ENCODE measurements at places on chromosomes 5 and 9. TPM values are rescaled to one million over a fixed set of nuclear protein-coding genes. Genes with fewer than 3 reads are reported as not detected.

Gene EQTN
- 0.14 TPM for total RNA-seq

Gene BRINP1
- total RNA-seq = 0.33 TPM

Gene FSTL4
- not detected for total RNA-seq

Gene NEUROG1
- not detected for total RNA-seq

Gene LTC4S
- 1.8 TPM for total RNA-seq

DNA sequence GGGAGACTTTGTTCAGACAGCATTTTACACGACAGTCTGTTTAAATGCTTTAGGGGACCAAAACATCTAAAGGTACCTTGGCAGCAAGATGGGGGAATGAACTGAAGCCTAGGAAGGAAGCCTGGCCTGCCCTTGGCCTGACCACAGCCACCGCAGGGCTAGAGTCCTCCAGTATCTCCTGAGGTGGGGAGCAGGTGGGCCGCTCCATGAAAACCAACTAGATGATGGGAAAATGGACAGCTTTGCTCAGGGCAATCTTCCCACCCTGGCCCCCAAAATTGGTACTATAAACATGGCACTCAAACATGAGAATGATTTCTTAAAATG is 153.3 kb downstream of the AUH start:
- no peak for DNase-seq
- peaks cover 46% of the 10 kb centered on the region for H3K4me1 ChIP-seq
- H3K36me3 ChIP-seq = no peaks in the 10 kb centered on the region
- H3K4me3 ChIP-seq = no peak overlapping the region
- H3K27me3 ChIP-seq = no peaks in the 10 kb centered on the region

- no peak overlapping the region for H3K4me3 ChIP-seq
- no peaks in the 10 kb centered on the region for H3K36me3 ChIP-seq
- H3K4me1 ChIP-seq = no peaks in the 10 kb centered on the region
- H3K27me3 ChIP-seq = no peaks in the 10 kb centered on the region
- H3K27ac ChIP-seq = no peak overlapping the region
Measured at GRCh38 chr5:143547342-143547741, 143.9 kb upstream of the NR3C1 start.

DNA sequence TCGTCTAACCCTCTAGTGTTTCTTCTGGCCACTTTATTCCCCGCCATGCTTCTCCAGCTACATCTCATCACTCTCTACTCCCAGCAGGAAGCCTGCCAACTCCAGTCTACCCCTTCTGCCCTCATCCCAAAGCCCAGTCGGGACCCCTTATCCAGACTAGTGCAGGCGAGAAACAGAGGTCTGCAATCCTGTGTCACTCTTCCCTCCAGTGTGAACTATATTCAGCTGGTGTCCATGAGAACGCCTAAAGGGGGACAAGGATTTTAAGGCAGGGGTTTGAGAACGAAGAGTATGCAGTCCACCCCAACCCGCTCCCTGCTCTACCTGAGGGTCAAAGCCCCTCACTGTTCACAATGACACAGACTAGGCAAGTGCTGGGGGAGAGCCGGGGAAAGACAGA is 41.7 kb upstream of the GABRP start:
- no peak overlapping the region for H3K27ac ChIP-seq
- peaks cover 2% of the 10 kb centered on the region for H3K27me3 ChIP-seq
- H3K4me1 ChIP-seq = peaks cover 6% of the 10 kb centered on the region
- H3K36me3 ChIP-seq = no peaks in the 10 kb centered on the region

- no peaks in the 10 kb centered on the region for H3K36me3 ChIP-seq
- no peak for DNase-seq
- H3K4me1 ChIP-seq = no peaks in the 10 kb centered on the region
- H3K27ac ChIP-seq = no peak overlapping the region
Measured at GRCh38 chr5:77957-78804, 13.8 kb upstream of the PLEKHG4B start.

DNA sequence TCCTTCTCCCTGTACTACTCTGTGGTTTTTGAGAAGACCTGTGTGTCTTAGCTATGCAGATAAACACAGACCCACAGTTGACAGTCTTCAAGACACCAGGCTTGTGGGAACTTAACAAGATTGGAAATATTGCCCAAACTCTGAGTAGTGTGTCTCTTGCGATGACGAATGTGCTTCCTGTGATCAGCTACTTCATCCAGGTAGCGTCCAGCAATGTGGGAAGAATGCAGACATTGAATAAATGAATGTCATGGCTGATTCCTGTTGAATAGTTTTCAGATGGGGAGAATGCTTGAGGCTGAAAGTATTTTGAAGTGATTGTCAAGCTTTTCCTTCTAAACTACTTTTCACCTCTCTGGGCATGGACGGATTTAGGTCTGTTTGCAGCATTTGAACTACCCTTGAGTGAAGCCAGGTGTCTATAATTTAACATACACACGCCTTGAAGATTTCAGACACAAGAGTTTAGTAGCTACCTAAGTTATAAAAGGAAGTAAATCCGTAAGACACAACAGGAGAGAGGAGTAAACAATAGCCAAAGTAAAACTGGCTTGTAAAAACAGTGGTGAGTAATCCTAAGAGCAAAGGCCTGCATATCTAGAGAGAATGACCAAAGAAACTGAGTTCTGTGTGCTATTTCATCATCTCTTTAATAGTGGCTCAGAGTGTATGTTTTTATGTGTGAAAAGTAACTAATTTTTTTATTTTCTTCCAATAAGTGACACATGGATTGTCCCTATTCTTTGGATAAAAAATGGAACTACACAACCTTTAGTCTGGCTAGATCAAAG is 30.0 kb upstream of the ARL14EPL start:
- no peak overlapping the region for H3K4me3 ChIP-seq
- H3K27me3 ChIP-seq = no peaks in the 10 kb centered on the region
- H3K27ac ChIP-seq = no peak overlapping the region
- no peaks in the 10 kb centered on the region for H3K4me1 ChIP-seq
- no peak for DNase-seq
- H3K36me3 ChIP-seq = no peaks in the 10 kb centered on the region

DNA sequence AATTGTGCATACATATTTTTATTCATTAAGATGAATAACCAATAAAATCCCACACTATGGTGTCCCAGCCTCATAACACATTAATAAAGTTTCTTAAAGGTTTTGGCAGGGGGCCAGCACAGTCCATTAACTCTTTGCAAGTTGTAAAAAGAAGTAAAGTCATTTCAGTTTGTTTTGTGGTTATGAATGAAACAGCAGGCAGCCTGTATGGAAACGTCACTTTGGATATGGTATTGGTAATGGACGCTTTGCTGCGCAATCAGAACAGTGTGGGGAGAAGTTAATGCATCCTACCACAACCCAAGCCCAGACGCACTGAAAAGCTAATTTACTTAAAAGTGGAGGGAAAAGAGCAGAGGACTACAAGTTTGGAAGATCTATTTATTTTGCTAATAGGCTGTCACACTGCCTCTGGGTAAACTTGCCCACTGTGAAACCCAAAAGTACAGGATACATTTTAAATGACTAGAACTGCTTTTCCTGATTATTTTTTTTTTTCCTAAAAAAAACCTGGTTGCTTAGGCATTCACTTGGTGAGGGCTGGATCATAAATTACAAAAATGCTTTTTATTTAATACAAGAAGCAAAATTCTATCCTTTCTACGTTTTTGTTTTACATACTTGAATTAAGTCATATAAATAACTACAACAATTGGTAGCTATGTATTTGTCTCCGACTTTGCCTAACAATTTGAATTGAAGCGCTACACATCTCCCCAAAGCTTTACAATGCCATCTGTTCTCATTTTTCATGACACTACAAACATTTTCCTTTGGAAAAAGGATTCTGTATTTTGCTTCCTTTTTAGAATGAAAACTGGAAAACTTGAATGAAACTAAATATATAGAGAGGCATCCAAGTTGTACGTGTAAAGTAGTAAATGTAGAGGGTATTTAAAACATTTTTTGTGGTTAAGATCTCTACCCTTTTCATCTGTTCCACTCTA is 104.3 kb downstream of the NFIB start:
- no peak overlapping the region for H3K27ac ChIP-seq
- no peak overlapping the region for H3K4me3 ChIP-seq
- no peaks in the 10 kb centered on the region for H3K36me3 ChIP-seq
- H3K27me3 ChIP-seq = no peaks in the 10 kb centered on the region
- DNase-seq = no peak
- peaks cover 55% of the 10 kb centered on the region for H3K4me1 ChIP-seq

All from liver (tissue), 10 donors.